ENCODE measurements at places on chromosomes 16 and 17.

DNA sequence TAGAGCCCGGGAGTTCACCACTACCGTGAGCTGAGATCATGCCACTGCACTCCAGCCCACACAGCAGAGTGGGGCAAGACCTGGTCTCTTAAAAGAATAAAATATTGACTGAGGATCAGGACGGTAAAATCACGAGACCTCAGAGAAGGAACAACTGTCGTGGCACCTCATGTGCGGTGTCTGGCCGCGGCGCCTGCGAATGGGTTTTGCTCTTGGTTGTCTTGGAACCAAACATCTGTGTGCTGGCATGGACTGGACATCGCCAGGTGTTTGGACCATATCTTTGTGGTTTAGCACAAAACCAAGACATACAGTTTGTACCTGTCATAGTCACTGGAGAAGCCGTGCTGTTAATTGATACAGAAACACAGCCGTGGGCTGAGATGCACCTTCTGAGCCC is 212.9 kb upstream of the CHMP6 start:
- no peak for DNase-seq

DNA sequence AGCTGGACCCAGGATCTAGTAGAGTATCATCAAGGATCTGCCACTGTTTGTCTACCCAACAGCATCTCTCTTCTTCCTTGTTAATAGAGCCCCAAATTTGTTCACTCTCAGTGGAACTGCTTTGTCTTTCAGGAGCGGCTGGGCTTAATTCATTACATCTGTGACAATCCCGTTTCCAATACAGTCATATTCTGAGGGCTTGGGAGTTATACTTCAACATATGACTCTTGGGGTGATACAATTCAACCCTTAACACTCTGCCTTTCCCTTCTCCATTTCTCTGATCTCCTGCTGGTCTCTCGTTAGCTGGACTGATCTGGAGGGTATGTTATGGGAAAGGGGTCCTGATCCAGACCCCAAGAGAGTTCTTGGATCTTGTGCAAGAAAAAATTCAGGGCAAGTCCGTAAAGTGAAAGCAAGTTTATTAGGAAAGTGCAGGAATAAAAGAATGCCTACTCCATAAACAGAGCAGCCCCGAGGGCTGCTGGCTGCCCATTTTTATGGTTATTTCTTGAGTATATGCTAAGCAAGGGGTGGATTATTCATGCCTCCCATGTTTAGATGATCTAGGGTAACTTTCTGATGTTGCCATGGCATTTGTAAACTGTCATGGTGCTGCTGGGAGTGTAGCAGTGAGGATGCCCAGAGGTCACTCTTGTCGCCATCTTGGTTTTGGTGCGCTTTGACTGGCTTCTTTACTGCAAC is 42.4 kb downstream of the IQCK start:
- no peak for DNase-seq

GRCh38 chr16:85853547-85854545 is 45.1 kb upstream of the IRF8 start:
- DNase-seq = no peak

GRCh38 chr16:46962629-46963028 is 10.8 kb downstream of the DNAJA2 start:
- no peak for DNase-seq

- DNase-seq = no peak
Measured at GRCh38 chr16:48503336-48503735, 106.6 kb downstream of the N4BP1 start.

GRCh38 chr17:8713878-8714277 is 30.8 kb downstream of the CCDC42 start:
- no peak for DNase-seq

DNA sequence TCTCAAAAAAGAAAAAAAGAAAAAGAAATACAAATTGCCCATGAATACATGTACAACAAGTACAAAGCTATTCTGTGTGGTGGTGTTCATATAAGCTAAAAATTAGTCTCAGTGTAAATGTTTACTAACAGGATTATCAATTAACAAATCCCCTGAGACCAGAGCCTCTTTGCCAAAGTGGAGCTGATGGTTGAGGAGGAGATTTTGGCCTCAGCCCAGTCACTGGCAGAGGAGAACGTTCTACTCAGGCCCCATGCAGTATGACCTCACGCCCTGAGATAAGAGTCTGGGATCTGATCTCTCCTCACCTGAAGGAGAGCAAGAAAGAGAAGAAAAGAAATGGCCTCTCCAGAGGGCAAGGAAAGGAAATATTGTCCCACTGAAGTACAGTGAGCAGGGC is 35.5 kb upstream of the NOL11 start:
- DNase-seq = no peak

DNA sequence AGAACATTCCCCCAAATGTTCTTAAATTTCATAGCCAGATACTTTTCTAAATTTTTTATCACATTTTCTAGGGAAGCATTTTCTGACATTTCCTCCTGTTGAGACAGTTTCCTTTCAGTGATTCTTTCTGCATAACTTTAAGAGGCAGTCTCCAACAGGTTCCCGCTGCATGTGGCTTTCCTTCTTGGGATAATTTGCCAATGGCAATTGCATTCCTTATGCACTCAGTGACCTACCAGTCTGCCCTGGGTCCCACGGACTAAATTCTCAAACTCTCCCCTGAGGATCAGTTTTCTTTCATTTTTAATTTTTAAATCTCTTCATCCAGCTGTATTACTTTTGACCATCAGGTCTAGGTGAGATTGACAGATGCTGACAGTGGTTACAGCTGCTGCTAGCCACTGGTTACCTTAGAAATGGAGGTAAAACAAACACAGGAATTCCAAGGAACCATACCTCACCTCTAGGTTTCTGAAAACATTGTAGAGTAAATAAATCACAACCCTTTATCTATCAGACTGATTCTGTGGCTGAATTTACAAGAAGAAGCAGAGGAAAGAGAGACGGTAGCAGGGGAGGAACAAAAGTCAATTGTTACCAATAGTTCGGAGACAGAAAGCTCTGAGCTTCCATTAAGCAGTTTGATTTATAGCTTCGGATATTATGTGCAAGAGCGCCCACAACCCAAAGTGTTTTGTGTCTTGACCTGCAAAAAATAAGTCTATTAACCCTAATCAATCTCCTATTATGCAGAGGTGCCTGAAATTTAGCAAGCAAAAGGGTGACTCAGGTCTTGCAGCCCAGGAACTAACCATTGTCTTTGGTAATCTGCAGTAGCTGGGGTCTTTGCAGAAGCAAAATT is 216.0 kb downstream of the PMP22 start:
- DNase-seq = no peak

- DNase-seq = no peak
Measured at GRCh38 chr16:87828071-87828906, 41.0 kb downstream of the SLC7A5 start.

DNA sequence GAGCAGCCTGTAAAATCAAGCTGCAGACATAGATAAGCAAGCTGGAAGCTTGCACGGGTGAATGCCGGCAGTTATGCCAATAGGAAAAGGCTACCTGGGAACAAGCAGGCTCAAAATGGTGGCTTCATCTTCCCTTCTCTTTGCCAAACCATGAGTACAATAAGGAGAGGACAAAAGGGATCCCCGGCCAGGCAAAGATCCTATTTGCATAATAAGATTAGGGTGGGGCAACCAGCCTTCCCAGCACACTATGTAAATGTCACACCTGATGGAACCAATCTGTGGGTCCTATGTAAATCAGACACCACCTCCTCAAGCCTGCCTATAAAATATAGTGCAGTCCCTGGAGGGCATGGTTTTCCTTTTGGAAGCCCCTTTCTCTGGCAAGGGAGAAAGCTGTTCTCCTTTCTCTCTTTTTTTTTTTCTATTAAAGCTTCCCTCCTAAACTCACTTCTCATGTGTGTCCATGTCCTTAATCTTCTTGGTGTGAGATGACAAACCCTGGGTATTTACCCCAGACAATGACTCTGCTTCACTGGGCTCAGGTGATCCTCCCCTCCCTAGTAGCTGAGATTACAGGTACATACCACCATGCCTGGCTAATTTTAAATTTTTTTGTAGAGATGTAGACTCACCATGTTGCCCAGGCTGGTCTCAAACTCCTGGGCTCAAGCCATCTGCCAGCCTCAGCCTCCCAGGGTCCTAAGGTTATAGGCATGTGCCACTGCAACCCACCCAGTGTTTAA is 44.2 kb downstream of the PSMD12 start:
- no peak for DNase-seq

DNA sequence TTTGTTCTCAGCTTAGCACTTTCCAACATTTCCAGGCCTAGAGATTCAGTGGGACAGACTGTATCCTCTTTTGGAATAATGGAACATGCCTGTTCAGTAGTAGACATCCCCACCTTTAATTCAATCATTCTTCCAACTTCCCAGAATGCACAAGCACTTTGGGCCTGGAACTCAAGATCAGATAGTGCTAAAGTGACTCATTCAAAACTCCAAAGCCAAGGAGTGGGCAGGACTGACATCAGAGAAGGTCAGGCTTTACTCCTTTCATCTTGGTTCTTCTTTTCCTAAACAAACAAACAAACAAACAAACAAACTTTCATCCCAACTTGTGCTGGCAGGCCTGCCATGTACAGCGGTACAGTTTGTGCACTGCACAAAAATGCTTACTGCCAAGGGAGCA is 172.0 kb downstream of the AXIN2 start:
- DNase-seq = no peak

DNA sequence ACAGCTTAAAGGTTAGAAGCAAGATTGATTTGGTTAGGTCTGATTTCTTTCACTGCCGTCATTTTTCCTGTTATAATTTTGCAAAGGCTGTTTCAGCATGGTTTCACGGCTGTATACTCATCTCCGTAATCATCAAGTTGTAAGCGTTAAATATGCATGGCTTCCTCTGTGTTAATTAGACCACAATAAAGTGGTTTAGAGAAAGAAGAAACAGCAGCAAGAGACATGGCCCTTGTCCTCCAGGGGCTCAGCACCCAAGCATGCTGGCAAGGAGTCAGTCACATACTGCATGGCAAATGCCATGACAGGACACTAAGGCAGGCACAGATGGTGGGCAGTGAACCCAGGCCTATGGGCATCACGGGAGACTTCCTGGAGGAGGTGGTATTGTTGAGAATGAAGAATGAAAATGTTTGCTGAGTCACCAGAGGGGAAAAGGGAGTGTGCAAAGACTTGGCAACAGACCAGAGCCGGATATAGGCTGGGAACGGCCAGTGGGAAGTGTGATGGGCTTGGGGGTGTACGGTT is 61.4 kb upstream of the PLCG2 start:
- no peak for DNase-seq

DNA sequence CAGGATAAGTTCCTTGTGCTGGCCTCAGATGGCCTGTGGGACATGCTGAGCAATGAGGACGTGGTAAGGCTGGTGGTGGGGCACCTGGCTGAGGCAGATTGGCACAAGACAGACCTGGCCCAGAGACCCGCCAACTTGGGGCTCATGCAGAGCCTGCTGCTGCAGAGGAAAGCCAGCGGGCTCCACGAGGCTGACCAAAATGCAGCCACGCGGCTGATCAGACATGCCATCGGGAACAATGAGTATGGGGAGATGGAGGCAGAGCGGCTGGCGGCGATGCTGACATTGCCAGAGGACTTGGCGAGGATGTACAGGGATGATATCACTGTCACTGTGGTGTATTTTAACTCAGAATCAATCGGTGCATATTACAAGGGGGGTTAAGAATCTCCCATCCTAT is 5.2 kb downstream of the PDP2 start:
- no peak for DNase-seq

- no peak for DNase-seq
Measured at GRCh38 chr17:75270966-75271232, at the start of gene MIF4GD. TSS of gene MIF4GD (minus strand) at chr17:75271231. CDS start at chr17:75270195, 1,036 bp downstream.

DNA sequence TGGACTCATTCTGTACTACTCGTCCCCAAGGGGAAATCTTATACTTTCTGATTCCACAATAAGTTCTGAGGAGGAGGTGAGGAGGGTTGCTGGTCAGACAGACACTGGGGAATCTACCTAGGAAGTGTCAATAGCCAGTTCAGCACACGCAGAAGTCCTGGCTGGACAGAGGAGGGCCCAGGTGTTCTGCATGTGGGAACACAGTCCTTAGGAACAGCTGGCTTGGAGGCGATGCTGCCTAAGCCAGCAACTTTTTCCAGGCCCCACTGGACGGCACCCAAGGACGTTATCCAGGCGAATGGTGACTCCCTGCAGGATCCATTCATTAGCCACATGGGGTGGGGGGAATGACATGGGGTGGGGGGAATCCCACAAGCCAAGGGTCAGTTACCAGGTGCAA is 29.9 kb upstream of the WFIKKN2 start:
- DNase-seq = no peak

DNA sequence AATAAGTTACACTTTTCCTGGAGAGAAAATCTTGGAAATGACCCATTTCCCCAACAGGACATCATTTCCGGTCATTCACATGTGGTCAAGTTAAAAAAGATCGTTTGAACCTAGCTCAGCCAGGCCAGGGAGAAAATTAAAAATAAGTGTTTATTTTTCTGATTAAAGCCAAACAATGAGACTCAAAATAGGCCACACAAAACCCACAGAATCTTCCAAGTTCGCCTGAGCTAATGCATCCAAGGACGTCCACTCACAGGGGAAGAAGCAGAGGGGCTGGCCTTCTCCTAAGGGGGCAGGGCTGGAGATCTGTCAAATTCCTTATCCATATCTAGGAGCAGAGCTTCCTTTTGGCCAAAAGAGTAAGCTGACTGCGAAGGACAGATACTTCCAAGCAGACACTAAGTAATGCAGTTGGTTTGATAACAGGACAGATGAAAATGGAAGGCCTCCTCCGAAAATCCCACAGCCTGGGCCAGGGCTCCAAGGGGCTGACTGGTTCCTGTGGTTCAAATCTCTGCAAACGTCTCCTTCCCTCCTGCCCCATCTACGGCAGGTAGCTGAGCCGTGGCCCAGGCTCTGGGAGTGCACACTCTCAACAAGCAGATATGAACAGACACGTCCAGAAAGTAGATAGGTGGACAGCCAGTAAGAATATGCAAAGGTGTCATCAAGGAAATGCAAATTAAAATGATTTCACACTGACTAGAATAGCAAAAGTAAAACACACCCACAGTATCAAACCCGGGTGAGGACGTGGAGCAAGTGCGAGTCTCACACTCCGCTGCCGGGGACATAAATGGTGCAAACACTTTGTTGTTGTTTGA is 98.5 kb downstream of the MRM3 start:
- no peak for DNase-seq

GRCh38 chr17:45740553-45741330 is 43.4 kb upstream of the CRHR1 start:
- DNase-seq = no peak

DNA sequence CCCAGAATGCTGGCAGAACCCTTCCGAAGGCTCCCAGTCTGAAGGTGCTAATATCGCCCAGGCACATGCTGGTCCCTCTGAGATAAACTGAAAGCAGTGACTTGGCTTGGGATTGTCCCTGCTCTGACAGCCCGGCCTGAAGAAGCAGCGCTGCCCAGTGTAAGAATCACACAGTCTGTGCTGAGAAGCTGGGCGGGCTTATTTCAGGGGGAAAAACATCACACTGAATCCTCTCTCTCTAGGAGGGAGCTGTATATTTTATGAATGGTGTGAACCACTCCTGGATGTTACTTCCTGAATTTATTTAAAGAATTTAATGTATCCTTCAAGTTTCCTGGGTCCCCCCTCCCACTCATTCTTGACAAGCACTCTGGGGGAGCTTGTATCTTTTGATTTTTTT is 36.3 kb downstream of the GAS7 start:
- no peak for DNase-seq

GRCh38 chr17:41392278-41392677 is 5.1 kb downstream of the KRT31 start:
- DNase-seq = no peak
